ENCODE measurements at places on chromosomes 2 and 18. TPM values are rescaled to one million over a fixed set of nuclear protein-coding genes. Genes with fewer than 3 reads are reported as not detected.

NAT8 gene
- total RNA-seq = not detected

VWA3B gene
- total RNA-seq = not detected

ANKRD44 gene
- total RNA-seq = 234 TPM

RAB6C gene
- not detected for total RNA-seq

DHRS9 gene
- total RNA-seq = 0.24 TPM

EPB41L3 gene
- total RNA-seq = 15.3 TPM

DNA sequence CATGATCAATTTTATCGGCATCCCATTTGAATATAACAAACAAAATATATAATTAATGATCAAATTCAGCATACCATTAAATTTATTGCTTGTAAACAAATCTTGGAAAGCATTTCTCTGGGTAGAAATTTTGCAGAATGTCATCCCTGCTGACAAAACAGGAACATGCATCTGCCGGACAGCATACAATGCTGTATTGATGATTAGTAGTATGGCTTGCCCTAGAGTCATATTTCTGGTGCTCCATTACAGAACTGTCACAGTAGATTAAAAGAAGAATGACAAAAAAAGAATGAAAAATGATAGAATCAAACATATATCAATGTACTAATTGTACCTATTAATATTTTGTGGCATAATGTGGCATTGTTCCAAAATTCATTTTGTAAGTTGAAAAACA is 98.0 kb downstream of the NXPH2 start:
- H3K4me3 ChIP-seq = no peak overlapping the region
- H3K27ac ChIP-seq = no peak overlapping the region
- no peaks in the 10 kb centered on the region for H3K4me1 ChIP-seq

DNA sequence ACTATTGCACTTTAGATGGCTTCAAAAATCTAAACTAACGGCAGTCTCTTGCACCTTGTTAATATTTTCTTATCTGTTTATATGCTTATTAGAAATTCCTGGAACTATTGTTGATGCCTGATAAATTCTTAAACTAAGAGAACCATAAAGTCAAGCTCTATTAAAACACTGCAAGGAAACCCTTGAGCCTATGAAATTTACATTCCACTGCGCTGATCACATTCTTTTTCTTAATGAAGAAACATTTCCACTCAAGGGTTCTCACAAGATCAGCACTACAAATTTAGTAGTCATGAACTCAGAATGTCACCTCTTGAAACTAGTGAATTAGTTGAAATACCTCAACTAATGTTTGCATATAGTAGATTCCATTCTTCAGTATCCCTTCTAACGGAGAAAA is 331.8 kb upstream of the SLC8A1 start:
- no peak for DNase-seq
- H3K4me3 ChIP-seq = no peak overlapping the region
- no peaks in the 10 kb centered on the region for H3K4me1 ChIP-seq
- H3K27me3 ChIP-seq = no peaks in the 10 kb centered on the region

DNA sequence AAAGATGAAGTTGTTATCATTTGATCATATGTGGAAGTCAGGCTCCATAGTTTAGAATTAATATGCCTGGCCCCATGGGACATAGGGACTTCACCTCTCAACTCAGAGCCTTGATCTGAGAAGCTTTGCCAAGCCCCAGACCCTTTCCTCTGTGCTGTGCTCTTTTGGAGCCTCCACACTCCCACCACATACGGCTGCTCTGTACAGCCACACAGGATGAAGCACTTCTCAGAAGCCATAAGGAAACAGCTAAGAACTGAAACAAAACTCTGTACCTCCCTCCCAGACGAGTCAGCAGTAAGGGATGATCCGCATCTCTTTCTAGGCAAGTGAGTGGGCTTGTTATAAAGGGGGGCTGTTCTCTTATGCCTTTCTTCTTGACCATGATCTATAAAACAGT is 66.5 kb downstream of the CAB39 start:
- H3K27me3 ChIP-seq = no peaks in the 10 kb centered on the region
- H3K27ac ChIP-seq = peak overlapping the region; percentile 14
- no peak for DNase-seq
- peaks cover 49% of the 10 kb centered on the region for H3K4me1 ChIP-seq
- peaks cover 4% of the 10 kb centered on the region for H3K36me3 ChIP-seq

- no peaks in the 10 kb centered on the region for H3K4me1 ChIP-seq
- DNase-seq = no peak
- no peak overlapping the region for H3K27ac ChIP-seq
- no peaks in the 10 kb centered on the region for H3K27me3 ChIP-seq
These were observed 441.5 kb upstream of the POU3F3 start for GRCh38 chr2:104412384-104412783.

- no peak overlapping the region for H3K27ac ChIP-seq
- no peaks in the 10 kb centered on the region for H3K36me3 ChIP-seq
- H3K4me1 ChIP-seq = no peaks in the 10 kb centered on the region
- DNase-seq = no peak
These were observed 321.8 kb upstream of the SPRED2 start for GRCh38 chr2:65754219-65754618.

DNA sequence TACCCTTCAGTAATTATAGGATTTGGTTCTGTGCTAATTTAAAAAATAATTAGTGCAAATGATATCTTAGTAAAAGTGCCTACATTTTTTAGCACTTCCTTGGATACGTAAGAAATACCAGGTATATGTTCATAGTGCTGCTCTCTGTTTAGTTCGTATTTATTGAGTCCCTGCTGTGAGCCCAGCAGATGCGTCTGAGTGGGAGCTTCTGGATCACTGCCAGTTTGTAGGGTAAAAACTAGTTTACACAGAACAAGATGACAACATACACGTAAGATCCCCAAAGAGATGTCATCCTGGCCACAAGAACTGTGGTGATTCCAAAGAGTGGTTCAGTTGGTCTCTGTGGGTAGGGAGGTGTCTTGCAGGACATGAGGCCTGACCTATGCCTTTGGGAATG is 103.2 kb downstream of the CTIF start:
- H3K4me1 ChIP-seq = no peaks in the 10 kb centered on the region
- H3K27ac ChIP-seq = no peak overlapping the region
- no peaks in the 10 kb centered on the region for H3K27me3 ChIP-seq
- no peaks in the 10 kb centered on the region for H3K36me3 ChIP-seq
- DNase-seq = no peak

DNA sequence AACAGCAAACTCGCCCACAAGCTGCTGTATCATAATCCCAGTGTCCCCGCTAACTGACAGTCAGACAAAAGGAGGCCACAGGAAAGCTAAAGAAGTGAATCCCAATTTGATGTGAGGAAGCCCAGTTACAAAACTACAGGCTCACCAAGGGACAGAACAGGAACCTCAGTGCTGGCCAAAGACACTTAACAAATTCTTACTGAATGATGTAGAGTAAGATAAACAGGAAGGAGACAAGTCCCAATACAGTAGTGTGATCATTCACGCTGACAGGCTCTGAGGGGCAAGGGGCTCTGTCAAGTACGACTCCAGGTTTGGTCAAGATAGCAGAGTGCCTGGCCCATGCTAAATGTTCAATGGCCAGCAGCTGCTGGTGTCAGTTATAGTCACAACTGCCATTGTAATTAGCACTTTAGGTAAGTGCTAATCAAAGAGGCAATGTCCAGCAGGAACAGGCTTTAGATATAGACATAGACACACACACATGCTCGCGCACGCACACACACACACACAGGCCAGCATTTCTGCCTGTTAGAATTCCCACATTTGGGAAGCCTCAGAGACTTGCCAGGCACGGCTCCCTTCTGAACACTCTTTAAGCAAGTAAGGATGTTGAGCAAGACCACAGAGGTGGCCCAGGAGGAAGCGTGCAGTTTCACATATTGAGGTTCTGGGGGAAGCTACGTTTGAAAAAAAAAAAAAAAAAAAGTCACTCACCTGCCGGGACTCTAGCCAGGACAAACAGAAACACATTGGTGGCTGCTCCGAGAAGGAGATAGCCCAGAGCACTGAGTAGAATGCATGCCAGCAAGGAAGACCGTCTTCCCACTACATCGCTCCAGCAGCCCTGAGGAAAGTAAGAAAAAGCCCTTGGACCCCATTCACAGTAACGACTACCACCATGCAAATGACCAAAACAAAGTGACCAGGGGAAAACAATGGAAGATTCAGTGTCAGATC is 35.4 kb upstream of the TMEM182 start:
- no peak for DNase-seq
- H3K27ac ChIP-seq = no peak overlapping the region
- H3K36me3 ChIP-seq = peaks cover 45% of the 10 kb centered on the region
- no peaks in the 10 kb centered on the region for H3K27me3 ChIP-seq
- no peak overlapping the region for H3K4me3 ChIP-seq

GRCh38 chr2:231378026-231378722 is 17.3 kb upstream of the B3GNT7 start:
- no peaks in the 10 kb centered on the region for H3K36me3 ChIP-seq
- H3K27ac ChIP-seq = no peak overlapping the region
- H3K4me1 ChIP-seq = no peaks in the 10 kb centered on the region
- no peaks in the 10 kb centered on the region for H3K27me3 ChIP-seq
- H3K4me3 ChIP-seq = no peak overlapping the region

- no peaks in the 10 kb centered on the region for H3K27me3 ChIP-seq
- peaks cover 17% of the 10 kb centered on the region for H3K4me1 ChIP-seq
- no peak overlapping the region for H3K27ac ChIP-seq
- no peak overlapping the region for H3K4me3 ChIP-seq
- DNase-seq = no peak
These were observed 4.4 kb downstream of the ANKRD29 start for GRCh38 chr18:23658285-23658684.

DNA sequence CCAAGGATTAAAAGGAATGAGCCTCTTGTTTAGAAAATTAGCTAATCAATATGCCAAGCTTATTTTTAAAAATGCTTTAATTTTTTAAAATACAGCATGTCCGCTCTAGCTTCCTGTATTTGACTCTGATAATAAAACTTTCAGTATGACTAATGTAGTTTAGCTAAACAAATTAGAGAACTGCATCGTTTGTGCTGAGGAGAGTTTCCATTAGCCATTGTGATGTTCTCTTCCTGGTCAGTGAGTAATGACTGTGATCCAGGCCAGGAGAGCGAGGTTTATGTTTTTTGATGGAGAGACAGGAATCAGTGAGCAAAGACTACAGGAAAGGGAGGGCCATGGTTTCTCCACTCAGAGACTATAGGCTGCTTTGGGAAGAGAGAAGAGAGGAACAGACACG is 237.2 kb upstream of the ETAA1 start:
- H3K27me3 ChIP-seq = no peaks in the 10 kb centered on the region
- no peak overlapping the region for H3K27ac ChIP-seq
- DNase-seq = no peak
- no peaks in the 10 kb centered on the region for H3K4me1 ChIP-seq
- H3K36me3 ChIP-seq = no peaks in the 10 kb centered on the region

GRCh38 chr18:67260841-67261240 is 255.7 kb downstream of the DSEL start:
- H3K4me3 ChIP-seq = no peak overlapping the region
- H3K36me3 ChIP-seq = no peaks in the 10 kb centered on the region
- H3K27ac ChIP-seq = no peak overlapping the region

- H3K27me3 ChIP-seq = no peaks in the 10 kb centered on the region
- H3K36me3 ChIP-seq = no peaks in the 10 kb centered on the region
- H3K4me1 ChIP-seq = peaks cover 11% of the 10 kb centered on the region
- H3K4me3 ChIP-seq = no peak overlapping the region
- no peak overlapping the region for H3K27ac ChIP-seq
These were observed 50.7 kb upstream of the HNRNPA3 start for GRCh38 chr2:177161741-177162460.

DNA sequence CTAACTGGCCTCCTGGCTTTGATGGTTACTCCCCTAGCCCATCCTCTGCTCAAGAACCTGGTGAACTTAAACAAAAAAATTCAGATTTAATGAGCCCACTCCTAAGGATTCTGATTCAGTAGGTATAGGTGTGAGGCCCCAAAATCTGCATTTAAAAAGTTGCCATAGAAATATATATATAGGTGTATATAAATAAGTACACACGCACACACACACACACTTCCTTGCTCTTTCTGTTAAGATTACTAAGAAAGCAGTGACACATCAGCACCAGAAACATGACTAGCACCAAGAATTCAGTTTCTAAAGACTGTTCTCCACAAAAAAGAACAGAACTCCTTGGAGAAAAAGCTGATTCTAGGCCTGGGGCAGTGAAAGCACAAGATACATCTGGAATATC is 17.8 kb downstream of the EML6 start:
- DNase-seq = no peak
- no peak overlapping the region for H3K27ac ChIP-seq
- no peaks in the 10 kb centered on the region for H3K4me1 ChIP-seq
- no peaks in the 10 kb centered on the region for H3K27me3 ChIP-seq

- H3K27ac ChIP-seq = no peak overlapping the region
- no peaks in the 10 kb centered on the region for H3K4me1 ChIP-seq
- no peak overlapping the region for H3K4me3 ChIP-seq
- H3K27me3 ChIP-seq = no peaks in the 10 kb centered on the region
- no peak for DNase-seq
- H3K36me3 ChIP-seq = no peaks in the 10 kb centered on the region
These were observed 45.4 kb downstream of the ASAP2 start for GRCh38 chr2:9252002-9252357.

GRCh38 chr2:187686416-187687024 is 132.3 kb upstream of the TFPI start:
- no peaks in the 10 kb centered on the region for H3K4me1 ChIP-seq
- H3K36me3 ChIP-seq = no peaks in the 10 kb centered on the region
- DNase-seq = no peak
- no peak overlapping the region for H3K4me3 ChIP-seq
- H3K27ac ChIP-seq = no peak overlapping the region

DNA sequence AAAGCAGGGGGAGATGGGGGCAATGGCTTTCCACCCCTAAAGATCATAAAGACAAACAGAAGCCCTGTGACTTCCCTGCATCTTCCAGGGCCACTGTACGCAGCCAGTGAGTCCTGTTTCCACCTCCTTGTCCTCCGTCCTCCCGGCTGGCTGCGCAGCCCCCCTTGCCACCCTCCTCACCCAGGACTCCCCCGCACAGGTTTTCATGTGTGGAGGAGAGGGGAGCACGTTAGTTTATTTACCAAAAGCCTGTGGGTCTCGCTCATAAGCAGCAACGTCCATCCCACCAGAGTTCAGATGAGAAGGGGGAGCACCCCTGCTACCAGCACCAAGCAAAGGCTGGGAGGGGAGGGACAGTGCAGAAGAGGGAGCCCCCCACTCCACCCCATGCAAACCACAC is 11.7 kb downstream of the CYP26B1 start:
- no peaks in the 10 kb centered on the region for H3K27me3 ChIP-seq
- no peak overlapping the region for H3K4me3 ChIP-seq
- H3K4me1 ChIP-seq = no peaks in the 10 kb centered on the region
- no peaks in the 10 kb centered on the region for H3K36me3 ChIP-seq
- no peak for DNase-seq

DNA sequence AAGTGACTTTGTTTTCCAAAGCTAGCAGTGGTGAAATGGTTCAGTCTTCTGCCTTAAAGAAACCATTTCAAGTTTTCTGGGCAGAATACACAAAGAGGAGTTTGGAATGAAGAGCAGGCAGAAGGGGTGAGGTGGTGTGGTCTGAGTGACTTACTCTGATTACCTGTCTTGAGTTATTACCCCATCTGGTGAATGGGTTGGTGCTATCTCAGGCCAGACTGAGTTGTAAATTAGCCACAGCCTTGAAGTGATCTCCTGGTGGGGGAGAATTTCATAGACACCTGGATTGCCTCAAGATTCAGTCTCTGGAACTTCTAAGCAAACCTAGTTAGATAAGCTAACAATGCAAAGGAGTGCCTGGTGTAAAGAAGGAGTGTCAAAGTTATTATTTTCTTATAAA is 983.5 kb upstream of the NXPH2 start:
- no peak for DNase-seq
- H3K27me3 ChIP-seq = no peaks in the 10 kb centered on the region
- H3K36me3 ChIP-seq = no peaks in the 10 kb centered on the region
- no peaks in the 10 kb centered on the region for H3K4me1 ChIP-seq
- no peak overlapping the region for H3K27ac ChIP-seq
